ENCODE measurements at places on chromosomes 5 and 9.

DNA sequence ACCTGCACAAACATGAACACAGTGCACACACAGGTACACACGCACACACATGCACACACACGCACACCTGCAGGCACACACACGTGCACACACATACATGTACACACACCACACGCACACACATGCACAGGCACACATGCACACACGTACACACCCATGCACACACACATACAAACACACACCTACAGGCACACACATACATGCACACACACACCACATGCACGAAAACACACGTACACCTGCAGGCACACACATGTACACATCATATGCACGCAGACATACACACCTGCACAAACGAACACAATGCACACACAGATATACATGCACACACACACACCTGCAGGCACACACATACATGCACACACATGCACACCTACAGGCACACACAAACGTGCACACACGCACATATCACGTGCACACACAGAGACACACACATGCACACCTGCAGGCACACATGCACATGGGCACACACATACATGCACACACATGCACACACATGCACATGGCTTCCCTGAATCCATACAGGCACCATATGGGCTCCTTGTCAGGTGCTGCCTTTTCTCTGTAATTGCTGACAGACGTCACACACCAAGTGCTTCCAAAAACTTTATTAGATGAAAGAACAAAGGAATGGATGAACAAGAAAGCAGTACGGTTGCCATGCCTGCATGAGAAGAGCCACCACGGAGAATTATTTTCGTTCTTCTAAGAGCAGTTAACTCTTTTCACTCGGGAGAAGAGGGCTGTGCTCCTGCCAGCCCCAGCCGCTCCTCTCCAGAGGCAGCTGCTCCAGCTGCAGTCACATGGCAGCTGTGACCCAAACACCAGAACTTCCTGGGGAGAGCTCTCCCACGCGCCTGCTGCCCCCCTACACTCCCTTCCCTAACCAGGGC, 57.2 kb downstream of the EXD3 start:
- DNase-seq, result no peak

- no peak for DNase-seq
Observed at GRCh38 chr9:13470836-13471235, 191.3 kb upstream of the MPDZ start.

- no peak for DNase-seq
Observed at GRCh38 chr5:74994826-74995225, 57.5 kb downstream of the GCNT4 start.

DNA sequence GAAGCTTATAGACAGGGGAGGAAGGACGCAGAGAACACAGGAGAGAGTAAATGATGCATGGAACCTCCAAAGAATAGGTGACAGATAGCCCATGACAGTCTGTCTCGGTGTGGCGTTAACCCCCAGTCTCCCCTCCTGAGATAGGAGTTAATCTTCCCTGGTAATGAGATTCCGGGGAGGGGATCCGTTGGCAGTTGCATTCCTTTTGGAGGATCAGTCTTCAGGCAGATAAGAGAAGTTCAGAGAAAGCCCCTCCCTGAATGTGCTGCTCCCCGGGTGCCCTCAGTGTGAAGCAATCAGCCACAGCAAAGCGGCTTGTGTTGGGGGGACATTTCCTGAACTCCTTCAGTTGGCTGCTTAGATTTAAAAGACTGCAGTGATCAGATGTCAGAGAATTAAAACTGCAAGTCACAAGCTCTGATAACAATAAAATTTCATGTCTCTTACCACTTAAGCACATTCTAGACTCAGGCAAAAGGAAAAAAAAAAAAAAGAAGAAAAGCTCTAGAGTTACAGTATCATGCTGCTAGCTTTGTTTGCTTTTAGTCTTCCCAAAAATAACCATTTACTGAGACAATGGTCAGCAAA, 121.1 kb downstream of the EGFLAM start:
- no peak for DNase-seq

- no peak for DNase-seq
Observed at GRCh38 chr5:142375944-142376411, 51.2 kb upstream of the SPRY4 start.

DNA sequence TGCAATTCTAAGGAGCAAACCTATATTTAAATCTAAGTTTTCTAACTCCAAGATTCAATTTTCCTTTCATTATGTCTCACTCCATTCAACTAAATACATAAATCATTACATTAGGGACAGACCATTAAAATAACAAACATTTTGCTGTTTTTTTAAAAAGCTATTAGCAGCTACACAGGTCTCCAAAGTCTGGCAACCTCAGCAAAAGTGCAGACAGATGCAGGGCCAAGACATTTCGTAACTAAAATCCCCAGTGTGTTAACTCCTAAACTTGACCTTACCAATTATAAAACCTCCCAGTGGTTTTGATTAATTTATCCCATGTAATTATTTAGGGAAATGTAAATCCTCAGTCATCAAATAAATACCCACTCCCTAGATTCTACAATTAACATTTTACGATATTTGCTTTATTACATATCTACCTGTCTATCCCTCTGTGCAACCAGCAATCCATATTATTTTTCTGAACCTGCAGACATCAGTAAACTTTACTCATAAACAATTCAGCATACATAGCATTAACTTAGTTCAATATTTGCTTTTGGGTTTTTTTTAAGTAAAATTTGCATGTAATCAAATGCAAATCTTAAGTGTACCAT, 64.7 kb downstream of the RGS7BP start:
- no peak for DNase-seq

GRCh38 chr5:167294882-167295680, 996.4 kb upstream of the WWC1 start:
- no peak for DNase-seq

DNA sequence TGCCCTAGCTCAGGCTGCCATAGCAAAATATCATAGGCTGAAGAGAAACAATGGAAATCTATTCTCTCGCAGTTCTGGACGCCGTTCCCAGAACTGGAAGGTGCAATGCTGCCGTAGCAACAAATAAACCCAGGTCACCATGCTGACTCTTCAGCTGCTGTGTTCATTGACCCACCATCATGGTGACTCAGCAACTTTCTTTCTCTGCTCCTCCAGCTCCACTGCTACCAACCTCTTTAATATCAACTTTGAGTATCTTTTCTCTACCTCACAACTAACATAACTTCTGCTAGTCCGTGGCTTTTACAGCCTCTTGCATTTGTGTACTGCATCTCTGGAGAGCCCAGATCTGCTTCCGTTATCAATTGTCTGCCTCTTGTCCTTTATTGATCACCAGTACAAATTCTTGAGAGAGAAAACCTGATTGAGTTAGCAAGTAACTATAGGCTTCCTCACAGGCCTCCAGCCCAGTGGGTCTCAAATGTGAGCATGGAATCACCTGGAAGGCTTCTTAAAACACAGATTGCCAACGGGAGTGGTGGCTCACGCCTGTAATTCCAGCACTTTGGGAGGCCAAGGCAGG, 47.3 kb upstream of the SLC30A5 start:
- no peak for DNase-seq

DNA sequence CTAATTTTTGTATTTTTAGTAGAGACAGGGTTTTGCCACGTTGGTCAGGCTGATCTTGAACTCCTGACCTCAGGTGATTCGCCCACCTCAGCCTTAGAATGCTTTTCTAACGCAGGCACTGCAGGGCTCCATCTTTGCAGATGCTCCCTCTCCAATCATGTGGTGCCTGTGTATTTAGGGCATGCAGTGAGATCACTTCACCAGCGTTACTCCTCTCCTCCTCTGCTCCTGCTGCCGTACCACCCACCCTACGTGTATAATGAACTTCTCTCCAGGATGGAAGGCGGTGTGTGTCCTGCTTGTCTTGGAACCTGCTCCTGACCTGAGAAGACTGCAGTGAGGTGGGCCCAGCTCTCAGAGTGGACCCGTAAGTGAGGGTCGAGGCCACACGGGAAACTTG, 13.6 kb upstream of the CFAP157 start:
- no peak for DNase-seq

GRCh38 chr9:94824913-94825610, 98.6 kb downstream of the AOPEP start:
- no peak for DNase-seq

DNA sequence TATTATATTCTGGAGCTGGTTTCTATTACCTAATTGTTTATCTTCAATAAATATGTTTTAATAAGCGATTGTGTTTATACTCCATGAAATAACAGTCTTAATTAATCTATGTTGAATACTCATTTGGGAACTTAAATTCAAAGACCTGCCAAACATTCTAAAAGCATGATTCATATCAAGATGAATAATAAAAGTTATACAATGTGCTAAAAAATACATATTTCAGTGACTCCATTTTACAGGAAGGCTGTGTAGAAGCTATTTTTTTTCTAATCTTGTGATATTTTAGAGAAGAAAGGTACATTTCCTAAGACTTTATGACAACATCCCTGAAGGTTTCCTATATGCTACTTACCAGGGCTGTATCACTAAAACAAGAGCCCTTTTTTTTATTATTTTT, 417.9 kb downstream of the NFIB start:
- DNase-seq, result no peak

DNA sequence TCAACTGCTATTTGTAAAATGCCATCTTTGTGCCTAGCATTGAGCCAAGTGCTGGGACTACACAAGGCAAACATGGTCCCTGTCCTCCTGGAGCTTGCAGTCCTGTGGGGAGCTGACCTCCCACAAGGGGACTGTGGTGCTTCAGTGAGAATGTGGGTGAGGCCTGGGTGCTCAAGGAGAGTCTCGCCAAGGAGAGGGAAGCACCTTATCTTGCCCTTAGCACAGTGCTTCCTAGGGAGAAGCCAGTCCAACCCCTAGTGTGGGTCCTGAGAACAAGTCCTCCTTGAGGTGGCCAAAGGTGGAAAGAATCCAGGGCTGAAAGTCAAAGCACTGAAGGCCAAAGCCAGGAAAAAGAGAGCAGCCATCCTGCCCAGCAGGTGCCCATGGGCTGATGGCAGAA, 31.1 kb upstream of the MVB12B start:
- no peak for DNase-seq

DNA sequence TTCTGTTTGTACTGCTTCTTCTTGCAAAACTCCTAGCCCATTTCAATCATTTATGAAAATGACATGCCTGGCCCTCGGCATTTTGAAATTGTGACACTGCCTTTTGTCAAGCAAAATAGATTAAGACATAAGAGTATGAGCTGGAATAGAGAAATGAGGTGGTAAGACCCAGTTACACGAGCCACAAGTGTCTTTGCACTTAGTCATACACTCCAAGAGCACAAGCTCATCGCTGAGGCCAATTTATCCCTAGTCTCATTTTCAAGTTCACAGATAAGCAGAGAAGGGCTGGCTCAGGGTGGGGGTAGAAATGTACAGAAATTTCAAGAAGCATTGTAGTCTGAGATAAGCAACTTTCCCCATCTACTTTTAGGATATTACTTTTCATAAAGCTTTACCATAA, 40.6 kb upstream of the MAP1B start:
- DNase-seq, result no peak

All from breast epithelium (tissue), 4 donors.